ENCODE measurements at places on chromosomes 16 and 17. TPM values are rescaled to one million over a fixed set of nuclear protein-coding genes. Genes with fewer than 3 reads are reported as not detected.

DNA sequence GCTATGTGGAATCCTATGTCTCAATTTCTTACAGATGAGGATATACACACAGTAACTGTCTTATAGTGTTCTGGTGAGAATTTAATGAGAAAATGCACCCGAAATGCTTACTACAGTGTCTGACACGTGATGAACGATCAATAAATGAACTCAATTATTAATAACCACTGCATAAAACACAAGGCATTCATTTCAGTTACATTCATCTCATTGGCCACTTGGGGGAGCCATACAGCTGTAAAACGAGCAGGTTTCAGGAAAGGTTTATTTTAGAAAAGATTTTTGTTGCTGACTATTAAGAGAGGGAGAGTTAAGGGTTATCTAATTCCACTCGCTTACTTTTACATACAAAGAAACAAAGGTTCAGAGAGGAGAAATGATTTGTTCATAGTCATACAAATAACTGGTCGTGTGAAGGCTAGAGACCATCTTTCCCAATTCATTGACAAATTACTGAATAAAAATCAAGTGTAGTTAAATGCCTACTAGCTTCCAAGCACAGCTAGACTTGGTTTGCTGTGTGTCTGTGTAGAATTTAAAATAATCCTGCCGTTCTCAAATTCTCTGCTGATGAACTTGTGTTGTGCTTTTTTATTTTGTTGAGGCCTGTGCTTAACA is 160.1 kb downstream of the MAP2K4 start:
- DNase-seq, result peak; percentile 42

DNA sequence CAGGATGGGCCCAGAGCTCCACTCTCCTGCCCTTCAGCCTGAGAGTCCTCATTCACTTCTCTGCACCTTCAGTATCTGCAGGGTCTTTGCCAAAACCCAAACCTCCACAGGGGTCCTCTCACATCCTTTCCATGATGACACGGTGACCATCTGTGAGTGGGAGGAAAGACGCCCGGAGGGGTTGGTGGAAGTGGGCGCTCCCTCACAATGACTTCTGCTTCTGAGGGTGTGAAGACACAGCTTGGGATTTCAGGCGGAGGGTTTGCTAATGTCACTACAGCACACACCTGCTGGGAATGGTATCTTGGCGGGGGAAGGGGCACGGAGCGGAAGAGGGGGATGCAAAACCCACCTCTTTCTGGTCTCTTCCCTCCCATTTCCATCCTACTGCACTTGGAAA is 115.1 kb upstream of the SDK2 start:
- DNase-seq, result no peak

GRCh38 chr17:49496183-49496866 is 1.2 kb downstream of the NGFR start:
- no peak for DNase-seq

PRSS21 gene
- total RNA-seq, result 2.8 TPM

DNA sequence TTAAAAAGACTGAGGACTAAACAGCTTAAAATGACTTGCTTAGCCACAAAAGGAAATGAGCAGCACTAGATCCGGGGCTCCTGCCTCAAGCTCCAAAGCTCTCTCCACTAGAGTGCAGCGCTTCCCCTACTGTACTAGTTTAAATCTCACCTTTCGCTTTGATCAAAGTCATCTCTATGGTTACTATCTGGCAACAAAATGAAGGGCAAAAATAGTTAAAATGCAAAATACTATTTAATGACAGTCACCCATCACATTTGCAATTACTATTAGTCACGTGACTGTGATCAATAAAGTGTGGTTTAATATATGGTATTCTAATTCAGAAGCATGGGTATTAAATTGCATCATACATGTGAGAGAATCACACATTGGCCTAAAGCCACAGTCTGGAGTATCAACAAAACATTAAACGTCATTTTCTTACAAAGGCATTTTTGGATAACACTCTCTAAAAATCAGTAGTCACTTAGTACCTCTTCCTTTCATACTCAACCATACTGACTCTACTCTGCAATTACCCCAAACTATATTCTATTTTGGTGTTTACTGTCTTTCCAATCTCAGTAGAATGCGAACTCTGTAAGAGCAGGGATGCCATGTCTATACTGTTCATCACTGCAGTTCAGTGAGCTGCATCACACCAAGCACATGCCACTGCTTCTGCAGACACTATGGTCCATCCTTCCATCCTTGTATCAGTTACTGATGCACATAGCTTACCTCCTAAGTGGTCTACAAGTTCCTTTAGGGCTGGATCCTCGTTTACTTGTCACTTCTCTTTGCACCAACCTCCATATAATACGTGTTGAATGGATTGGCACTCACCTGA is 6.2 kb downstream of the PSMD12 start:
- no peak for DNase-seq

GRCh38 chr17:21542991-21543390 is 149.3 kb upstream of the KCNJ18 start:
- no peak for DNase-seq

- no peak for DNase-seq
Observed at GRCh38 chr17:42167807-42168206, 13.0 kb upstream of the RAB5C start.
